ENCODE measurements at places on chromosomes 12 and 14.

DNA sequence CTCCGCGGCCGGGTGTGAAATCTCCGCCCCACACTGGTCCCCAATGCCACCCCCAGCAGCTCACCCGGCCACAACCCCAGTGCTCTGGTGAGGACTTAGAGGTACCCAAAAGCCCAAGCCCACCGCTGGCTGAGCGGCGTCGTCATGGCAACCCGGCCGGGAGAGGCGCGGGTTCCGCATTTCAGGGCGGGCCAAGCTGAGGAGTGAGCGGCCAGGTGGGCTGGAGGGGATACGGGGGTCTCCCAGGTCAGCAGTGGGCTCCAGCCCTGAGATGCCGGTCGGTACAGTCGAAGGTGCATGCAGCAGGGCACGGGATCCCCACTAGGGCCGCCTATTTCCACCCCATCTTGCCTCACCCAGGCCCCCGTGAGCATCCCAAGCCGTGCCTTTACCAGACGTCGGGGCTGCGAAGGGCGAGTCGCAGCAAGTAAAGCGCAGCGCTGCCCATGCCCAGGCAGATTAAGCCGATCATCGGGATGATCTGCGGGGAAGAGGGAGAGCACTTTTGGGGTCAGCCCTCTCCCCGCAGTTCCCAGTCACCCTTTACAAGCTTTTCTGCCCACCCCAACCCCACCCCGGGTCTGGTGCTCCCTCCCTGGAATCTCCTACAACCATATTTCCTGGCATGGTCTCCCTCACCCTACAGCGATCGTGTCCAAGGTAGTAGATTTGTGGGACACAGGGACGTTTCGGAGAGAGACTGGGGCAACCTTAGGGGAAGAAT is 6.9 kb downstream of the SHMT2 start:
- no peak for DNase-seq

DNA sequence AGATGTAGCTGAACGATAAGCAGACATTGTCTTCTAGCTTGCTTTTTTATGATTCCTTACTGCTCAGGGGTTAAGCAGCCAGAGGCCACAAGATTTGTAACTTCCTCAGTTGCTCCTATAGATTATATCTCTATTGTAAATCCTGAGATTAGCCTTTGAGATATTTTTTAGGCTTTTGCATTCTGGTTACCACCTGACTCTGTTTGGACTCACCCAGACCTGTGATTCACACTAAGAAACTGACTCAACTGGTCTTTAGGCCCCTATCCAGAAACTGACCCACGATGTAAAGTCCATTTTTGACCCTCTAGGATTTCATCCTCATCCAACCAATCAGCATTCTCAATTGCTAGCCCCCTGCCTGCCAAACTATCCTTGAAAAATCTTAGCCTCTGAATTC is 194.4 kb downstream of the RASSF9 start:
- DNase-seq, result no peak

DNA sequence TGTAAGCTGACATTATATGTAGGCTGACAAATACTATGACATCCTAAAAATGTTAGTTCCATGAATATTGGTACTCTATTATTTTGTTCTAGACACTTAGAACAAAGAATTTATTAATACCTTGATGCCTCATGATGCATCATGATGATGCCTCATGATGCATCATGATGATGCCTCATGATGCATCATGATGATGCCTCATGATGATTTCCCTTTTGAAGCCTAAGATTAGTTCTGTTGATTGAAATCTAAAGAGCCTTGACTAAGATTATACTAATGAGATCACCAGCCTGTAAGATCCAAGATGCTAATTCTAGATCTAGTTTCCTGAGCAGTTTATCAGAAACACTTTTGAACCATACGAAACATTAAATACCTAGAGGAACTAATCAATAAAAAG is 4.6 kb upstream of the CEP128 start:
- DNase-seq, result no peak

- no peak for DNase-seq
Observed at GRCh38 chr12:94620621-94621020, 29.7 kb downstream of the TMCC3 start.
